KBM-7 (cell line): ENCODE measurements at places on chromosomes 6 and 20.

DNA sequence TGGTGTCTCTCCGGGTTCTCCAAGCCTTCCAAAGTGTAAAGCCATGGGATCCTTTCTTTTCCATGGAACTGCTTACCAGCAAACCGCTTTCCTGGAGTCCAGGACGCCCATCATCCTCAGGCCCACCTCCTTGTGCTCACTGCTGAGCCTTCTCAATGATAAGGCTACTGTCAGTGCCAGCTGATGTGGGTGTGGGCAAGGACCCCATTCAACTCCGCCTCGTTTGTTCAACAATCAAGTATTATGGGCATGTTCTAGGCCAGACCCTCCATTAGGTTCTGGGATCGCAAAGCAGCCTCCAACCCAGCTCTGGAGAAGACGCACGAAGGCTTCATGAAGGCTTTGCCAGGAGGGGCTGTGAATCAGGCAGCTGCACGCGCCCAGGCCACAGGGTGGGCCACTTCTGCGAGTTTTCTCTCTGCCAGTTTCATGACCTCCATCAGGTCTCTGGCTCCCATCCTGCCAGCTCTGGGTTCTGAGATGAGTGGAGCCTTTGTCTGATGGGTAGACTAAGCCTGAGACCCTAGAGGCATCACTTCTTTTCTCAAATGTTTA, 177.1 kb downstream of the MRPL14 start:
- DNase-seq: no peak

GRCh38 chr6:79391480-79391879, 145.8 kb downstream of the LCA5 start:
- DNase-seq: no peak

GRCh38 chr20:50415516-50416268, 94.5 kb upstream of the PTPN1 start:
- DNase-seq: no peak

GRCh38 chr20:58237318-58238132, 9.1 kb upstream of the ANKRD60 start:
- DNase-seq: no peak

DNA sequence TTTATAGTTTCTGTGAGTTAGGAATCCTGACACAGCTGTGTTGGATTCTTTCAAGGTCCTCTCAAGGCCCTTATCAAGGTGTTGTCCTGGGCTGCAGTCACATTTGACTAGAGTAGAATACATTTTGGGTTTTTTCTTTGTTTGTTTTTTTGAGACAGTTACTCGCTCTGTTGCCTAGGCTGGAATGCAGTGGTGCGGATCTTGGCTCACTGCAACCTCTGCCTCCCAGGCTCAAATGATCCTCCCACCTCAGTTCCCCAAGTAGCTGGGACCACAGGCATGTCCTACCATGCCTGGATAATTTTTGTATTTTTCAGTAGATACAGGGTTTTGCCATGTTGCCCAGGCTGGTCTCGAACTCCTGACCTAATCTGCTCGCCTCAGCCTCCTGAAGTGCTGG, 15.7 kb downstream of the NFYA start:
- no peak for DNase-seq
